ENCODE measurements at places on chromosomes 3 and 15.
A peak's percentile ranks its signal among the peaks of the same experiment; 100 is the strongest.

DNA sequence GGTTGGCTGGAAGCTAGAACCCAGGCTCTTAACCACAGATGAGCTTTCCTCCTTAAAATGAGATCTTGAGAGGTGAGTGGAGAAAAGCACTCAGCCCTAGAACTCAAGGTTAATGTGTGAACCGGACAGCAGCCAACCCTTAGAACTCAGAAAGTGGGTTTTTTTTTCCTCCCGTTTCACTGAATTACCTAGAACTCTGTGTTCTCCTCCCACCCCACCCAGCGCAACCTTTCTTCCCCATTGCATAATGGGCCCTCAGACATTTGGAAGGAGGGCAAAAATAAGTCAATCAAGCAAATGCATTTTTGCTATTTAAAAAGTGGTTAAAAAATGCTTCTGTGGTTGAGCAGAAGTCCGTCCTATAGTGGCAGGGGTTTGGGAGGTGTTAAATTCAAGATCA, 36.7 kb downstream of the POC1A start:
- no peak for DNase-seq

GRCh38 chr15:77208241-77208640, 137.3 kb upstream of the TSPAN3 start:
- DNase-seq = no peak

GRCh38 chr15:43799209-43799944, 643 bp downstream of the SERINC4 start:
- DNase-seq = no peak

- DNase-seq = no peak
Observed at GRCh38 chr3:105953831-105954230, 85.0 kb upstream of the CBLB start.

- no peak for DNase-seq
Observed at GRCh38 chr3:100588251-100588650, 21.1 kb upstream of the ADGRG7 start.

DNA sequence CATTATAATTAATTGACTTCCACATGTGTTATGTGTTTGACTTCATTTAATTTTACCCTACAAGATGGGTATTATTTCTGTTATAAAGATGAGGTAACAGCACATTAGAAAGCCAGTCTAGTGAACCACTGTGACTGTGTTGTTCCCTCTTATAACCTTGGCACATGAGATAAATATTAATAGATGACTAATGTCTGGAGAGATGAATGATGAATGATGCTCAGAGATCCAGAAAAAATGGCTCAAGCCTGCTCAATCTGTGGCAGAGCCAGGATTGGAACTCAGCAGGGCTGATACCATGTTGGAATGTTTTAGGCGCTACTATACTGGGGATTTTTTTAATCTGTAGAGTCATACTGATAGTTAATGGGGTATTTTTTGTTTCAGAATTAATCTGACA, 118.8 kb upstream of the PTX3 start:
- DNase-seq = no peak

- DNase-seq = no peak
Observed at GRCh38 chr15:61824291-61824690, 236.0 kb downstream of the VPS13C start.

- no peak for DNase-seq
Observed at GRCh38 chr3:49788056-49788455, 1.7 kb upstream of the IP6K1 start.

GRCh38 chr15:36415643-36416042, 163.8 kb upstream of the CDIN1 start:
- DNase-seq = peak; percentile 36

- DNase-seq = no peak
Observed at GRCh38 chr3:9441501-9442221, 44.2 kb downstream of the SETD5 start.

- no peak for DNase-seq
Observed at GRCh38 chr3:113147681-113148261, 63.6 kb upstream of the BOC start.

- no peak for DNase-seq
Observed at GRCh38 chr15:99999282-100000070, 266.2 kb upstream of the LYSMD4 start.

DNA sequence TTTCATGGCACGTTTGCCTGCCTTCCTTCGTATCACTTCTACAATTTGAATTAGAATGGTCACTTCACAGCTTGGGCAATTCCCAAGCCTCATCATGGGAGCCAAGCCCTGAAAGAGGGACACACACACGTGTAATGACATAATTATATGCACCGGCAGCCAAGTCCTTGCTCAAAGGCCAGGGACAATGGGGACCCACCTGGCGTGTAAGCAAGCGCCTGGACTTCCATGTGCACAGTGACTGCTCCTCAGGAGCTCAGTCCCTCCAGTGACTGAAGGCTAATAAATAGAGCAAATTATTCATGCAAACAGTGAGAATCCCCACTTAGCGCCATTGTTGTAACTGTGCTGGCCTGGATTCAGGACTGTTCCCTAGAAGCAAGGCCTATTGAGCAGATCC, 115.1 kb downstream of the DNAJB8 start:
- DNase-seq = no peak

Measured in adipocyte (in vitro differentiated cells).